ENCODE measurements at places on chromosomes 1 and 21.

- DNase-seq = no peak
Observed at GRCh38 chr1:163650624-163651023, 328.9 kb downstream of the NUF2 start.

GRCh38 chr1:109263597-109264378 is 14.4 kb downstream of the CELSR2 start:
- DNase-seq = peak; percentile 64

GRCh38 chr21:18985584-18985983 is 582.0 kb upstream of the TMPRSS15 start:
- no peak for DNase-seq

DNA sequence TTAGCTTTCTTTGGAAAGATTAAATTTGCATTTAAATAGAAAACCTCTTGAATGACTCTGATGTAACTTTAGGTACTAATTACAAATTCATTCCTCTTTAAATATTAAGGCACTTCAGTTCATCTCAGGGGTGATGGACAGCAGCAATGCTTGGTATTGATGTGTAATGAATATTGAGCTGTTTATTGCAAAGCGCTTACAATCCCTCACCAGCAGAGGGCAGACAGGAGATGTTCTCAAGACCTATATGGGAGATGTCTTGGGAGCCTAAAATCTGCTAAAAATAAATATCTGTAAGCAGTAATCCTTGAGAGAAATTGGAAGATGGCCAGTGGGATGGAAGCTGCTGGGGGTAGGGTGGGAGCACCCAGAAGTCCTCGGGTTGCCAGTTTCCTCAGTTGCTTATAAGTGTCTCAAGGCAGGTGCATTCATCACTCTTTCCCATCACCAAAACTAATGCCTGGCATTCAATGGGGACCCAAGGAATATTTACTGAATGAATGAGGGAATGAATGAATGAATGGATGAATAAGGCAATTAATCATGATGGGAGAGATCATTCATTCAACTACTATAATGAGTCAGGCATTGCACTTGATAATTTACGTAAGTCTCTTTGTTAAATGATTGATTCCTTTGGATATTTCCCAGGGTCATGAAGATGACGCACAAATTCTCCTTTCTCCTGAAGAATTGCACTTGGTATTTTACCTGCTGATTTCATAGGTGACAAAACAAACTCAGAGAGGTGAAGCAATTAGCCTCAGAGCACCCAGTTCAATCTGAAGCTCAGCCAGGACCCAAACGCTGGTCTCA is 2.3 kb downstream of the KLHDC8A start:
- peak; percentile 71 for DNase-seq

GRCh38 chr1:205967554-205968335 is 24.5 kb upstream of the SLC26A9 start:
- DNase-seq = peak; percentile 36

DNA sequence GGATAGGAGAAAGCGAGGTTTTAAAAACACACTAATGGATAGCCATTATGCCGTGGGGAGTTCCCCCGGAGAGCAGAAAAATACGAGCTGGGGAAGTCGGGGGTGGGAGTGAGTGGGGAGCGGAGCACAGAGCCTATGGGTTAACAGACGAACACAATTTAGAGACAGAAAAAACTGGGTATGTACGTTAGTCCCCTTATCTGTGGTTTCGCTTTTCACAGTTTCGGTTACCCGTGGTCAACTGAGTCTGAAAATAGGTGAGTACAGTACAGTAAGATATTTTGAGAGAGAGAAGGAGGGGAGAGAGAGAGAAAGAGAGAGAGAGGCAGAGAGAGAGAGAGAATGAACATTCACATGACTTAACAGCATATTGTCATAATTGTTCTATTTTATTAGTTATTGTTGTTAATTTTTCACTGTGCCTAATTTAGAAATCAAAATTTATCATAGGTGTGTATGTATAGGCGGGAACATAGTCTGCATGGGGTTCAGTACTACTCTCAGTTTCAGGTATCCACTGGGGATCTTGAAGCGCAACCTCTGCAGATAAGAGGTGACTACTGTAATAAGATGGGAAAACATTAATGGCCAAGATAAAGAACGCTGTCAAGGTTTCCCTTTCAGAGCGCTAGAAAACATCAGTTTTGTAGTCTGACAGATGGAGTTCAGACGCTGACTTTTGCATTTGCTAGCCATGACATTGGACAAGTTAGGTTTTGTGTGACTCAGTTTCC is 125.6 kb upstream of the LMO4 start:
- DNase-seq = no peak

GRCh38 chr1:75053207-75053606 is 81.0 kb upstream of the LHX8 start:
- no peak for DNase-seq

- no peak for DNase-seq
Observed at GRCh38 chr1:204338997-204339396, 20.7 kb downstream of the PLEKHA6 start.

GRCh38 chr1:98988904-98989555 is 15.6 kb downstream of the PLPPR5 start:
- DNase-seq = peak; percentile 18

GRCh38 chr1:27037518-27037917 is 24.9 kb upstream of the TENT5B start:
- no peak for DNase-seq

DNA sequence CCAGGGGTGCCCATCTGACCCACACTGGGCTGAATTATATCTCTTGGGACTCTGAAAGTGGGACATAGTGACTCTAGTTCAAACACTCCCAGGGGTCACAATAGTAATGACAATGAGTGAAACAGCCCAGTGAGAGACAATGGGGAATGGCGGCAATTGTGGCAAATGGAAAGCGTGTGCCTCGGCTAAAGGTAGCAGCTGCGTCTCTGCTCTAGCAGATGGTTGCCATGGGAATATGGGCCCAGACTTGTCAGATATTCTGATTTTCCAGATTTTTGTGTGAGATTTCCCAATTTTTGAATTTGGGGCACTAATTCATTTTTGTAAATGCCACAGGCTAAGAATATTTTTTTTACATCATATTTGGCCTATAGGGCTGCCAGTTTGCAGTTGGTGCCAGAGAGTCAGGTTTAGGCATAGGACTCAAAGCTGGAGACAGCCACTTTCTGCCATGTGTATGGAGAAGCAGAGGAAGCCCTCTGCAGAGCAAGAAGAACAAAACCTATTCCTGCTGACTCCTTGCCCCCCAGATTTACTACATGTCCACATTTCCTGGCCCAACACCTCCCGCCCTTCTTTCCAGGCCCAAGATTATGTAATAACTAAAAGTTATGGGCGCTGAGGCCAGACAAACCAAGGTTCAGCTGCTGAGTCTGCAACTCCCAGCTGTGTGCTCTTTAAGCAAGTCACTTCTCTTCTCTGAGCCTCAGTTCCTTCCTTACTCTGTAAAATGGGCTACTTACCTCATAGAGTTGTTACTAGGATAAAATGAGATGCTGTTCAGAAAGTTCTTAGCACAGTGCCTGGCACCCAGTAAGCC is 21.6 kb upstream of the PTP4A2 start:
- no peak for DNase-seq

- no peak for DNase-seq
Observed at GRCh38 chr1:167515893-167516321, 2.4 kb downstream of the CD247 start.

GRCh38 chr1:10514490-10515235 is 39.9 kb downstream of the PEX14 start:
- DNase-seq = no peak

GRCh38 chr1:66637146-66637545 is 103.2 kb downstream of the SGIP1 start:
- DNase-seq = no peak

GRCh38 chr1:172517081-172517480 is 15.9 kb upstream of the SUCO start:
- no peak for DNase-seq

GRCh38 chr1:210298936-210299335 is 29.8 kb upstream of the HHAT start:
- no peak for DNase-seq

DNA sequence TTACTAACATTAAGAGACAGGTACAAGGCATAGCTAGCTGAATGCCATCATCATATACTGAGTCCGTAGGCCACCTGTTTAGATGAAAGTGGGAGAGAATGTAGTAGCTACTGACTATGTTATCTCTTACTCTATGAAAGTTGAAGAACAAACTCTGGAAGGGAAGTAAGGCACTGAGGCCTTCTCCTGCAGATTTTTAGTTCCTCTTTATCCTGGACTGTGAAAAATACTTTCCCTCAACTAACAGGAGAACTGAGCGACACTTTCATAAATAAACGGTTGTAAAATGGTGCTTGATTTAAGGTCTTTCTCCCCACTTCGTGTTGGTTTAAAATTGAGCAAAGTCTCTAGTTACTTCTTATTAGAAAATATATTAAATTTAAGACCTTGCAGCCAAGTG is 101.9 kb downstream of the FNBP1L start:
- no peak for DNase-seq

- peak; percentile 25 for DNase-seq
Observed at GRCh38 chr1:1306070-1306660, 1.6 kb downstream of the ACAP3 start.

DNA sequence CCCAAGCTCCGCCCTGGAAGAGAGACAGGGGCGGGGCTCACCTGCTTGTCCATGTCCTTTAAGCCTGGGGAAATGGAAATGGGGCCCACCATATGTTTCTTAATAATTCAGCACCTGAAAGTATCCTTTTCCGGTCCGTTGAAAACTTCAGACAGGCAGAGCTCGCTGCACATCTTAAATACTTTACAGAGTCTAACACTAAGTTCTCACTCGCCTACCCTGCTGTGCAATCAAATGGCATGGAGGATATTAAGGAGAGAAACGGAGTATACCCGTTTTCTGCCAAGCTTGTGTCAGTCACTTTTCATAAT is 467 bp upstream of the CC2D1B start:
- DNase-seq = no peak

- peak; percentile 63 for DNase-seq
Observed at GRCh38 chr1:214438075-214438474, 113.3 kb downstream of the PTPN14 start.

GRCh38 chr1:23807453-23807852 is 6.9 kb upstream of the GALE start:
- DNase-seq = peak; percentile 50

DNA sequence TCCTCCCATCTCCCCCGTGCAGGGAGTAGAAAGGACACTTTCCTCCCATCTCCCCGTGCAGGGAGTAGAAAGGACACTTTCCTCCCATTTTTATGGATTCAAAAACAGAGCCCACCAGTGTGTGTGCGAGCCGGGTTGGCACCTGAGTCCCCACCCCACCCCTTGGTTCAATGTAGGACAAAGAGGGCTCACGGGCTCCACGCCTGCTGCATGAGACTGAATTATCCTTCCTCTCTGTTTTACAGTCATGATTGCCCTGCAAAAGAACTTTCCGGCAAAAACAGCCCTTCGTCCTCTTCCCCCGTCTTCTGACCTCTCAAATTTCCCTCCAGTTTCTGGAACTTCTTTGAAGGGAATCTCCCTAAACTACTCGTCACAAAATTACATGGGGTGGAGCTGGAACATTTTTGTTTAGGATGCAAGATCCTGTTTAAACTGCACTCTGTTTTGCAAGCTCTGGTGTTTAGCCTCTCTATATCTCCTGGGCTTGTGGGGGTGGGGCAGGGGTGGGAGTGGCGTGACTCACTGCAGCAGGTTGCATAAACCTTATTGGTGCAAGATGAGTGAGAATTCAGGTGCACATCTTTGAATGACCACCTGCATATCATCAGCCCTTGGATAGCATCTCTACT is 99.8 kb downstream of the PSMG1 start:
- DNase-seq = peak; percentile 50

- no peak for DNase-seq
Observed at GRCh38 chr1:192793983-192794767, 14.7 kb upstream of the RGS2 start.

Measured in iris pigment epithelial cell (primary cell).